Endodermal cell (in vitro differentiated cells): ENCODE measurements at places on chromosomes 13 and 19. TPM values are rescaled to one million over a fixed set of nuclear protein-coding genes. Genes with fewer than 3 reads are reported as not detected.
A peak's percentile ranks its signal among the peaks of the same experiment; 100 is the strongest.

ZNF613 gene
- total RNA-seq = 7.2 to 22.5 TPM (median 14.2 TPM) in 3 replicates

DNA sequence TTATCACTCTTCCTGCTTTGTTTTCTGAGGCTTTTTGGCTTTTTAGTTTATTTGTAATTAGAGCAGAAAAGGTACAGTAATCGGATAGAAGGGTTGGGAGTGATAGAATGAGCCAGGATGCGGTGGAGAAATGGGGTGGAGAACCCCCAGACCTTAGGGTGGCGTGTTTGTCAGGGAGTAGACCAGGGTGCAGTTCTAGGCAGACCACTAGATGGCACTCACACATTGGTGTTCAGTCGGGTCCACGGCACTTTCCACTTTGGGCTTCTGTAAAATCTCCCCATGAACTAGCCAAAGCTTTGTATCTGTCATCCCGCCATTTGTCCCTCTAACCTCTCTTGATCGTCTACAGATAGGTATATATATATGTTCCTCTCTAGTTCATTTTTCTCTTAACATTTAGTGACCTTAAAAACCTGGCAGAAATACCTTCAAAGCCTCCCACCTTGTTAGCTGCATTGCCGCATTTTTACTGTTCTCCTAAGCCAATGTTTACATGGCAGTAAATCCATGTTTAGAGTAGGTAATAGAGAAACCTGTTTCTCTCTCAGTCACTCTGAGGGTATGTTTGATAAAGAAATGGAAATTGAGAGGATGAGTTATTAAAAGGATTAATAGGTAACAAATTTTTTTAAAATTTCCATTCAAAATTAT, 154.9 kb downstream of the TM9SF2 start:
- peak; percentile 95 for DNase-seq

- DNase-seq = peak; percentile 50
Observed at GRCh38 chr19:45820413-45821102, 5.5 kb upstream of the RSPH6A start.

DNA sequence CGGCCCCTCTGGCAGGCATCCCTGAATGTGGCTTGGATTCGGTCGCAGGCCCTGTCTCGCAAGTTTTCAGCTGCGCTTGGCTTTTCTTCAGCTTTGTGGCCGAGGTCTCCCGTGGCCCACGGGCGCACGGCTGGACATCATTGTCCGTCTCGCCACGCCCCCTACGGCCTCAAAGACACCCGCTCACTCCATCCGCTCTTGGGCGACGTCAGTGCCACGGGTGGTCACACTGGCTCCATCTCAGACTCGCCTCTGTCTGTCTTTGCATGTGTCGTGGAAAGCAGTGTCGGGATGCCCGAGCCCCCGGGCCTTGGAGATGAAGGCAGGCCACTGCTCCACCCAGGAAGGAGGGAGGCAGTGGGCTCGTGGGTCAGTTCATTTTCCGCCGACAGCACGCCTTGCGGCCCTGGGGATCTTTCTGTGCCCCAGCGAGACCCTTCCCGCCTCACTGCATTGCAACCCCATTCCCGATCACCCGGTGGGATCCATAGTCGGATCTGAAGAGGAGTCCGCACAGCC, 51.0 kb downstream of the ZNF146 start:
- DNase-seq = no peak

DNA sequence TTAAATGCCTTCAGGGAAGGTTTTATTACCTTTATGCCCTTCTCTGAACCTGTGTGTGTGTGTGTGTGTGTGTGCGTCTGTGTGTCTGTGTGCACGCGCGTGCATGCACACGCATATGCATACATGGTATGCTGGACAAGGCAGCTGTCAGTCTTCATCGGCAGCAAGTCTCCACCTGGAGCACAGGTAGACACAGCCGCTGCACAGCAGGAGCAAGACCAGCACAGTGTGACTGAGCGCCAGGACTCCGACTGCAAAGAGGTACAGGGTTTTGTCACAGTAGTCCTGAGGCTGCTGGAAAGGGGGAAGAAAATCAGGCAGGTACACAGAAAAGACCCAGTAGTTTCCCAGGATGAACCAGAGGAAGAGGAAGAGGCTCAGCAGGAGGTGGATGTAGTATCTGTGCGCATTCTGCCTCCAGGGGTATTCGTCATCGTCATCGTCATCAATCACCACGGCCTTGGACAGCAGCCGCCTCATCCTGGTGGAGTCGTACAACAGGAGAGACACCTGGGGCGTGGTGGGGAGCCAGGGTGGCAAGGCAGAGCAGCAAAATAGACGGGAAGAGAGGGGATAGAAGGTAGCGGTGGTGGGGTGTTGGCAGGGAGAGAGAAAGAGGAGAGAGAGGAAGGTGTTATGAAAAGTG, 12.8 kb upstream of the DHRS12 start:
- no peak for DNase-seq

GRCh38 chr13:25739376-25739775, 312.4 kb downstream of the SHISA2 start:
- no peak for DNase-seq

IRGC gene
- not detected in 2 replicates for total RNA-seq

- DNase-seq = no peak
Observed at GRCh38 chr13:46179969-46180763, 1.8 kb downstream of the LCP1 start.

- DNase-seq = peak; percentile 55
Observed at GRCh38 chr19:5627395-5627904, 4.6 kb downstream of the SAFB start.

DNA sequence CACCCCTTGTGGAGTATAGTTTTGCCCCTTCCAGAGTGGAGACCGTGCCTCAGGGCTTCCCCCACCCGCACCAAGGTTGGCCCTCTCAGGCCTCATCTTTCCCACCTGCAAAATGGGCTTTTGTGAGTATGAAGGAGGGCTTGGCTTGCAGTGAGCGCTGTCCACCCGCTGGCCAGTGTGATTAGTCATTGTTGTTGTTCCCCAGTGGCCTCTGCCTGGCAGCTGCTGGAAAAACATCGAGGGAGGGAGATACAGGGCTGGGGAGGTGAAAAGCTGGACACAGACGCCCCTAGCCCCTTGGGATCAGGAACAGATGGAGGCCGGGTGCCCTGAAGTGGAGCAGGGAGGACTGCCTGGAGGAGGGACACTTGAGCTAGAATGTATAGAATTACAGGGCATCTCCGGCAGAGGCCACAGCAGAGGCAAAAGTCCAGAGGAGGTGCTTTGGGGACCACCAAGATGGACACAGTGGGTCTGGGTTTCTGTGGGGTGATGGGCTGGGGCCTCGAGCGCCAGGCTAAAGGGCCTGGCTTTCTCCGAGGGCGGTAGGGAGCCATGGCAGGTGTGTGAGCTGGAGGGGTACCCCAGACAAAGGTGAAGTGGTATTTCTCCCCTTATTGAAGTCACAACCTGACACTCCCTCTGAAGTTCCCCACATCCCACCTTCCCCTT, 3.9 kb upstream of the IL12RB1 start:
- DNase-seq = no peak

- DNase-seq = no peak
Observed at GRCh38 chr13:83984793-83985192, 102.5 kb upstream of the SLITRK1 start.

DNA sequence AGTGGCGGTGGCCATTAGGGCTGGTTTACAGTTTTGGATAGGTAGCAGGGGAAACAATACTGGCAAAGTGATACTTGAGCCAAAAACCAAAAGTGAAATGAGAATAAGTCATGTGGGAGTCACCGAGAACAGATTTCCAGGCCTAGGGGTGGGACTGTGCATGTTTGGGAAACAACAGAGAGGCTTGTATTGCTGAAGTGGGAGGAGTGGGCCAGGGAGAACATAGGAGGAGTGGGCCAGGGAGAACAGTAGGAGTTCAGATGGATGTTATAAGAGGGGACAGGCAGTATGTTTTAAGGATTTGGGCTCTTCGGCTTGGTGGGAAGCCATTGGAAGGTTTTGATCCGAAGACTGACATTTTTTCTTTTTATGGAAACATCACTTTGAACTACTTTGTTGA, 35.5 kb downstream of the AKAP11 start:
- DNase-seq = no peak

WDR88 gene
- total RNA-seq = not detected in 3 replicates

LYPD3 gene
- 0.50 and 0.51 TPM in 2 replicates for total RNA-seq

DNA sequence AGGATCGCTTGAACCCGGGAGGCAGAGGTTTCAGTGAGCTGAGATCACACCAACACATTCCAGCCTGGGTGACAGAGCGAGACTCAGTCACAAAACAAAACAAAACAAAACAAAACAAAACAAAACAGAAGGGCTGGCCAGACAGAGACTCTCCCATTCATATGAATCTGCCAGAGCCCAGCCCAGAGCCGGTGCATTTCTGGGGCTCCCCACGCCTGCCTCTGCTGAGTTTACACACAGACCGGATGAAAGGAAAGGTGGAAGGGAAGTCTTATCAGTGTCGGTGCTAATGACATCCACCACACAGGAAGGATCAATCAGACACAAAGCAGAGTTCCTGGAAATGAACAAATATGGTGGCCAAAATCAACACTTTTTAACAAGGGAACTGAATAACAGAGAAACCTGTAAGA, 6.8 kb downstream of the TRAPPC6A start:
- DNase-seq = peak; percentile 43

GRCh38 chr13:48660361-48661076, 6.8 kb downstream of the CYSLTR2 start:
- no peak for DNase-seq

COL4A1 gene
- total RNA-seq = 688 to 712 TPM (median 702 TPM) in 3 replicates

DNA sequence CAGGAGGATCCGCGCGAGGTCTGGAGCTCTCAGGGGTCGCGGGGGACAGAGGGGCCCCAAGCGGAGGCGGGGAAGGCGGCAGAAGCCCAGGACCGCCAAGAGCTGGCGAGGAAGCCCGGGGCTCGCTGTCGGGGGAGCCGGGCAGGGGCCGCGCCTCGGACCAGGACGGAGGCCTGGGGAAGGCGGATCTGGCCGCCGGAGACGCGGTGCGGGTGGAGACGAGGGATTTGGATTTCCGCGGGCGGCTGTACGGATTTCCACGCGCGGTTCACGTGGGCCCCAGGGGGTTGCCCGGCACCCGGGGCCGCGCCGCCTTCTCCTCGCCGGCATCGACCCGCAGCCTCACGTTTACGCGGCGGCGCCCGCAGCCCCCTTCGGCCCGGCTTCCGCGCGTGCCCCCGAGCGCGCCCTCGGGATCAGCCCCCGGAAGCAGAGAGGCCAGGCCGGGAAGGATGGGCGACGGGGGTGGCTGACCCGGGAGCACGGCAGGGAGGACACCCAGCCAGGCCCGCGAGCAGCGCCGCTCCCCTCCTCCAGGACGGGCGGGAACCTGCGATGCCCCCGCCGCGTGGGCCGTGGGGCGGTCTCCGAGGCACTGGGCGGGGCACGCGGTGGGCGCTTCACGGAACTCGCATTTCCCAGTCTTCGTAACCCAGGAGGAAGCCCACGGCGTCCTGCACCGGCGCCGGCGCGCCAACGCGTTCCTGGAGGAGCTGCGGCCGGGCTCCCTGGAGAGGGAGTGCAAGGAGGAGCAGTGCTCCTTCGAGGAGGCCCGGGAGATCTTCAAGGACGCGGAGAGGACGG, 4.7 kb downstream of the F7 start:
- DNase-seq = peak; percentile 62

MEIS3 gene
- total RNA-seq = 47.7 to 70.7 TPM (median 51.3 TPM) in 3 replicates

- no peak for DNase-seq
Observed at GRCh38 chr19:2732157-2732725, 7.6 kb downstream of the SLC39A3 start.

DNA sequence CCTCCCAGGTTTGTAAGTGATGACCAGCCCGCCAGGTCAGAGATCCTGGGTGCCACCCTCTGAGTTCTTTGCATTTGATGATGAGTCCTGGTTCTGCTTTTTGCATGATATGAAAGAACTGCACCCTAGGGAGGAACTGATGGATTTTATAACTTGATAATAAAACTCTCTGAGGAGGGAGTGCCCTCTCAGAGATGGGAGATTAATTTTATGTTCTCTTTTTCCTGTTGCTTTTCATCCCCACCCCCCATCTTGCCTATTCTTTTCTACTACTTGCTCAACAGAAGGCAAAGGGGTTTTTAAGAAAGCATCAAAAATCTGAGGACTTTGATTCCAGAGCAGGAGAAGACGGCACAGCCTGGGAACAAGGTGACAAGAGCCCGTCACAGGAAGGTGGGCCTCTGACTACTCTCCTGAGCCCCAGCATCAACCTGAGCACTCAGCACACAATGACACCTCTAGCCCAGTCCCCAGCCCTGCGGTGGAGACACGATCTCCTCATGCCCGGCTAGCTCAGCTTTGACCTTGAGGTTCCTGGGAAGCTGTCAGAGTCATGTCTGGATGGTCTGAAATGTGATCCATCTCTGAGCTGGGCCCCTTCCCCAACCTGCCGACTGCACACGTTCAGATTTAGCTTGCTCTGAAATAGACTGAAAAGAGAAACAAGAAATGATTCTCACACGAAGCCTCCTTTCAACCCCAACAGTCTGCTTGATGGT, 69.1 kb downstream of the SIAH3 start:
- DNase-seq = no peak

- DNase-seq = peak; percentile 69
Observed at GRCh38 chr19:40689339-40690049, 957 bp downstream of the NUMBL start.

HSPB6 gene
- 0.90 and 1.2 TPM in 2 replicates for total RNA-seq

- DNase-seq = no peak
Observed at GRCh38 chr13:86135856-86136255, 336.6 kb upstream of the SLITRK6 start.

GRCh38 chr19:13277104-13277809, 127.0 kb downstream of the IER2 start:
- DNase-seq = peak; percentile 81

SLITRK5 gene
- 1.6 to 2.5 TPM (median 1.7 TPM) in 3 replicates for total RNA-seq

PSG3 gene
- not detected in 2 replicates for total RNA-seq

PRTN3 gene
- 1.2 TPM in 1 of 3 replicates, not detected in the others for total RNA-seq

GRCh38 chr19:4338441-4339355, at the start of gene STAP2:
Gene STAP2 (minus strand): TSS chr19:4338827. CDS start chr19:4338753, 74 bp downstream.
- peak; percentile 80 for DNase-seq

DNA sequence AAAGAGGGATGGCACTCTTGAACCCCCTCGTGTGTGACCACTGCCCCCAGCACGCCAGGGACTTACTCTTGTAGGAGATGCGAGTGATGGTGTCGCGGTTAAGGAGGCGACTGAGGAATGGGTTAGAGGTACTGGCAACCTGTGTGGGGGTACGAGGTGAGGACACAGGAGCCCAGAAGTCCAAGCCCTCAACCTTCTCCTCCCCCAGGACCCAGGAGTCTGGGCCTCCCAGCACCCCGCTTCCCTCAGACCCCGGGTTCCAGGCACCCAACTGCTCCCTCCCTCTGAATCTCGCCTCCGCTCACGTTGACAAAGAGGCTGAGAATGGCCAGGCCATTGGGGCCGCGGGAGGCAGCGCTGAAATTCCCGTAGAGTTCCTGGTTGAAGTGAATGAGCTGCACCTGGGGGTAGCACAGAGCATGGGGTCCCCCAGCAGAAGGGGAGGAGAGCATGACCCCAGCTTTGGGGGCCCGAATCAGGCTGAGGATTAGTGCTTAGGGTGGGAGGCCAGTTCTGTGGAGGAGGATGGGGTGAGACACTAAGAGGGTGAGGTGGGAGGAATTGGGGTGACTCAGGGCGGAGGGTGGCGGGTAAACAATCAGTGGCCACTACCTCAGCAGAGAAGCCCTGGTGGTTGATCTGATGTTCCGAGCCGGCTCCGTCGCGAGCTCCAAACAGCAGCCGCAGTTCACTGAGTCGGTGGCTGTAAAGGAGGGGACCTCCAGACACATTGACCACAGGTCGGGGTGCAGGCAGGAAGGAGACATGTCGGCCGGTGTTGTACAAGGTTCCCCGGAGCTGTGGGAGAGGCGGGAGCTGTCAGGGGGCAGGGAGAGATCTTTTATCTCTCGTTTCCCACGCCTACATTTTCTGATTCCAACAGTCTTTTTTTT, 2.5 kb upstream of the DBP start:
- DNase-seq = peak; percentile 67

ZSCAN4 gene
- total RNA-seq = not detected in 2 replicates

GRCh38 chr13:37288057-37288720, 182.7 kb upstream of the CSNK1A1L start:
- no peak for DNase-seq

HSH2D gene
- 0.52 to 0.66 TPM (median 0.53 TPM) in 3 replicates for total RNA-seq
